ENCODE measurements at places on chromosomes 3 and 15.

DNA sequence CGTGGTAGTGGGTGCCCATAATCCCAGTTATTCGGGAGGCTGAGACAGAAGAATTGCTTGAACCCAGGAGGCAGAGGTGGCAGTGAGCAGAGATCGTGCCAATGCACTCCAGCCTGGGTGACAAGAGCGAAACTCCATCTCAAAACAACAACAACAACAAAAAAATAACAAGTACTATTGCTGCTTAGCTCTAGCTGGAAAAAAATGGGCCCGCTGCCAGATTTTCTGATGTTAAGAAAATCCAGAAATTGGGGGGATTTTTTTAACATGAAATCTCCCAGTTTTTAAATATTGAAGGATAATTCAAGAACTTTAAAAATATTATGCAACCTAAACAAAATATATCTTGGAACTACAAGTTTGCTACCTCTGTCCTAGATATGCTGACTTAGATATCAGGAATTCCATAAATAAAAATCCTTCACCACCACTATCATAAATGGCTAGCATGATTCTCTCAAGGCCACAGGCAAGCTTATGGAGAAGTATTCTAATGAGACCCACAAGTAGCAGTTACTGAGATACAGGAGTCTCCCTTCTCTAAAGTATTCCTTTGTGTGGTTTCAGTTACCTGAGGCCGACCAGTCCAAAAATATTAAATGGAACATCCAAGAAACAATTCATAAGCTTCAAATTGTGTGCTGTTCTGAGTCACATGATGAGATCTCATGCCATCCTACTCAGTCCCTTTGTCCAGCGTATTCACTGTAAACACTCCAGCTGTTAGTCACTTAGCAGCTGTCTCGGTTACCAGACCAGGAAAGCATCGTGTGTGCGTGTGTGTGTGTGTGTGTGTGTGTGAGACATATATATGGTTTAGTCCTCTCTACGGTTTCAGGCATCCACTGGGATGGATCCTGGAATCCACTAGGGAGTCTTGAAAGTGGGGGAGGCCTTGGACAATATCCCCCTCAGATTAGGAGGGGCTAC lies 277.2 kb downstream of the TBL1XR1 start:
- DNase-seq = no peak

DNA sequence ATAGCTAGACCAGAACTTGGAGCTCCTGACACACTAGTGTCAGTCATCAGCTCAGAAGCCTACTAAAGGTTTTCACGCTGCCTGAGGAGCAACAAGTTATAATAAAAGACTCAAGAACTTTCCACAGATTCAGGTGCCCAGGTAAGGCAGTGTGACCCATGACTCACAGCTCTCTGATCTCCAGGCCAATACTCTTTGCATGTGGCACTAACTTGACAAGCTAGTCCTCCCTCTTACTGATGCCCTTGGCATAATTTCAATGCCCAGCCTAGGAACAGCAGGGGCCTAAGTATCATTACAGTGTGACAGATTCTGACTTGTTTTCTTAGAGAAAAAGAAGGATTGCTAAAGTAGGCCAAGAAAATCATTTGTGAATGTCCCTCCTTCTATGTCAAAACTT lies 38.4 kb downstream of the MEIS2 start:
- DNase-seq = no peak

GRCh38 chr15:62896380-62896866 lies 146.1 kb upstream of the TPM1 start:
- DNase-seq = no peak

- DNase-seq = no peak
These were observed 61.4 kb upstream of the ST8SIA2 start for GRCh38 chr15:92332125-92332899.

- no peak for DNase-seq
These were observed 53.3 kb downstream of the PPARG start for GRCh38 chr3:12342151-12342550.

GRCh38 chr3:188278717-188279324 lies 124.9 kb downstream of the LPP start:
- DNase-seq = no peak
